Fibroblast of the conjunctiva (primary cell): ENCODE measurements at places on chromosomes 2 and 18.

DNA sequence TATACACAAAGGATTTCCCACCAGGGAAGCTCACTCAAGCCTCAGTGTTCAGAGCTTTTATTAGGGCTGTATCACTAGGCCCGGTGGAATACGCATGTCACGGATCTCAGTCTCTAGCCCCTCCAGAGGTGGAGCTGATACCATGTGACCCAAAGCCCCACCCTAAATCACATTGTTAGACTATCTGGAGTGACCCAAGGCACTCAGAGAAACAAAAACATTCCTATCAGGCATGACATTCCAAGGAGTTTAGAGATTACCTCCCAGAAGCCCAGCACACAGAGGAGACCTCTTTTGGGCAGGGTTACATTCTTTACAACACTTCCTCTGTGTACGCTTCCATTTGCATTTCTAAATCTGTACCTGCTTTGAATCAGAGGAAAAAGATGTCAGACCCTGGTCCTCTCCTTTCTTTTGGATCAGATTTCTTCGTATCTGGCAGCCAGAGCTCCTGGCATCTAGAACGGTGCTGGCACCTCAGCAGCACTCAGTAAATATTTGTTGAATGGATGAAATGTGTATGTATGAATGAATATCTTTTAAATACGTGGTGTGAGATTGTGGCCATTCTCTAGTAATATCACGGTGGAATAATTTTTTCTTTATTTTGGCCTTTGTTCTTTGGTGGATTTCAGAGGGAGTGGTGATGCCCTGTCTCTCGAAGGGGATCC, 37.7 kb upstream of the SMAD2 start:
- DNase-seq, result no peak

GRCh38 chr2:54207666-54208195, 48.3 kb downstream of the TSPYL6 start:
- peak; percentile 70 for DNase-seq

DNA sequence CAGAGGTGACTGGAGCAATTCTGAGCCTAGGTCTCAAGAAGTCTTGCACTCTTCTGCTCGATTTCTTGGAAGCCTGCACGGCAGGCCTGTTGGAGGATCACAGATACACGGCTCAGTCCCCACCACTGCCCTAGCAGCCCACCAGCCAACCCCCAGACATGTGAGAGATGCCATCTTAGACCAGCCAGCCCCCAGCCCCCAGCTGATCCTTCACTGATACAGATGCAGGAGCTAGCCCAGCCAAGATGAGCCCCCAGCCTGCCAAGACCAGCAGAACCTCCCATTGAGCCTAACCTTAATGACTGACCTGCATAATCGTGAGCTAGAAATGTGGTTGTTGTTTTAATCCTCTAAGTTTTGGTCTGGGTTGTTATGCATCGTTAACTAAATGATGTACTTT, 47.5 kb downstream of the INHBB start:
- DNase-seq, result no peak

DNA sequence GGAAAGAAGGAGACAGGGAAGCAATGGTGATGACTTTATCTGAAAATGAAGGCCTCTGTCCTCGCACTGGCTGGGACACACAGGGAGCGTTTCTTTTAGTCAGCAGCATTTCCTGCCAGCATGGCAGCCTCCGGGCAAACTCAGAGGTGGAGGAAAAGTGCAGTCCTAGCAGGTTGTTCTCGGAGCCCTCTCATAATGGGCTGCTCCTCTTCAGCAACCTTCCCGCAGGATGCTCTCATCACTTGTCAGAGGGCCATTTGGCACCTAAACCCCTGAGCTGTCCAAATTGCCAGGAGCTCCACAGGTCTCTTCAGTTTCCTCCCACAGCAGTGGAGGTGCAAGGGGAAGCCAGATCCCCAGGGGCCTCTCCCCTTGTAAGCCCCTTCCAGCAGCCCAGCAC, 6.2 kb downstream of the STK39 start:
- no peak for DNase-seq

- DNase-seq, result no peak
Observed at GRCh38 chr2:144117086-144117485, 402.8 kb downstream of the ZEB2 start.

DNA sequence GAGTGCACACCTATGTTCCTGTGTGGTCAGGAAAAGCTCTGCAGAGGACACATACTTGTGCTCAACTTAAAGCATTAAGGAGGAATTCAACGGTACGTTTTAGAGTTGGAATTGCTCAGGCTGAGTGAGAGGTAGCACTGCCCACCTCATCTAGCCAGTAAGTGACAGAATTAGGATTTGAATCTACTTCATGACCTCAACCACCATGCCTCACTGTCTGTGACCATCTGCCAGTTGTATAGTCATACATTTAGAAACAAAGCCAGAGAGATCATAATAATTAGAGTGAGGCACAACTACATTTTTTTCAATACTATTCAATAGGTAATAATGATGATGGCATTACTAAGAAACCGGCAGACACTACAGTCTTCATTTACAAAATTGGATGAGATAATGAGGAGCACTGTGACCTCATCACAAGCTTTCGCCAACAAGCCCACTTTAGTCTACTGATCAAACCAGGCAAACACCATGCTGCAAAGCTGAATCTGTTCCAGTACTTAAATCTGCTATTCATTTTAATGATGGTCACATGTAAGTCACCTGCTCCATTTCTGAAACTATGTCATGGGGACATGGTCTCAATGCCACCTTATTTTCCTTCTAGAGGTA, 1018.4 kb downstream of the TMEM182 start:
- no peak for DNase-seq

GRCh38 chr2:132256251-132256902, 94.6 kb upstream of the ANKRD30BL start:
- no peak for DNase-seq

- DNase-seq, result no peak
Observed at GRCh38 chr2:207936380-207936779, 88.9 kb downstream of the PLEKHM3 start.

- DNase-seq, result no peak
Observed at GRCh38 chr2:2705871-2706270, 374.8 kb upstream of the MYT1L start.
